ENCODE measurements at places on chromosomes 1 and 21.

DNA sequence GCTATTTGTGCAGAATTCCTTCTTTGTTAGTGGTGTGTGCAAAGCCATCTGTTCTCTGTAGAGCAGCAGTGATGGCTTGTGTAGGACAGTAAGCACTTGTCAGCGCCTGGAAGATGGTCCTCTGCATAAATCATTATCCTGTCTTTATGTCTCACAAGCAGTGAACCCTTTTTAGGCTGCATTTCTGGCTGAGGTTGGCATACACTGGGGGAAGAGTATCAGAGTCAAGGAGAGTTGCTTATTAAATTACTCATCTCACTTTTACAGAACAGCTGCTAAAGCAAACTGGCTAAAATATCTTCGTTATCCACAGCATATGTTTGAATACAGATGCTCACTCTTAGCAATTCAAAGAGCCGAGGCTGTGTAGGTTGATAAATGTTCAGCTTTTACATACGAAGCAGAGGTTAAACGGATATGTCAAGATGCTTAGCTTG is 54.6 kb upstream of the NCAM2 start:
- no peak for DNase-seq

DNA sequence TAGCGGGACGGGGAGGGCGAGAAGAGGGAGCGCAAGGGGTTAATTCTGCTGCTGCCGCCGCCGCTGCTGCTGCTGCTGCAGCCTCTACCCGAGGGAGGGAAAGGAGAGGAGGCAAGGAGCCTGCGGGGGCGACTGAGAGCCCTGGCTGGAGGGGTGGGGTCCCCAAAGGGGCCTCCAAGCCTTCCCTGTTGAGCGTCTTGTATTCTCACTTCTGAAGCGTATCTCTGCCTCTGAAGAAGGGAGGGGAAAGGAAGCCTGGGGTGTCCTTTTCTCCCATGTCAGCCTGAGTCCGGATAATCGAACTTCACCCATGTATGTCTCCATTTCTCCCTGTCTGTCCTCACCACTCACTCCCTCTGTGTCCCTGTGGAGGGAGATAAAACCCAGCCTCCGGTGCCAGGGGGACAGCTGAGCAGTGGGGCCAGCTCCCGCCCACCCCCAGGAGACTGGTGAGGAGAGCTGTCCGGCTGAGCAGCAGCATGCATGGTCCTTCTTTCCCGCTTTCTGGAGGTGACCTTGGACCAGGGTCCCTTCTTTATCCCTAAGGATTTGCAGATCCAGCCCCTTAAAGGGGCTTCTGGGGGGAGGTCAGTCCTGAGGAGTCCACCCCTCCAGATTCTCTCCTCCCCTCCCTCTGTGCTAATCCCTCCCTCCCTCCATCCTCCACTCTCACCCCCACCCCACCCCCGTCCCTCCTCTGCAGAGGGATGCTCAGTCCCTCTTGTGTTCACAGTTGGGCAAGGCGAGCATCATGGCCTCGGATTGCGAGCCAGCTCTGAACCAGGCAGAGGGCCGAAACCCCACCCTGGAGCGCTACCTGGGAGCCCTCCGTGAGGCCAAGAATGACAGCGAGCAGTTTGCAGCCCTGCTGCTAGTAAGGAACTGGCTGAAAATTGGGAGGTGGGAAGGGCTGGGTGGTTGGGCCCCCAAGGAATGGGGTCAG is 1.0 kb downstream of the NCDN start:
- no peak for DNase-seq

DNA sequence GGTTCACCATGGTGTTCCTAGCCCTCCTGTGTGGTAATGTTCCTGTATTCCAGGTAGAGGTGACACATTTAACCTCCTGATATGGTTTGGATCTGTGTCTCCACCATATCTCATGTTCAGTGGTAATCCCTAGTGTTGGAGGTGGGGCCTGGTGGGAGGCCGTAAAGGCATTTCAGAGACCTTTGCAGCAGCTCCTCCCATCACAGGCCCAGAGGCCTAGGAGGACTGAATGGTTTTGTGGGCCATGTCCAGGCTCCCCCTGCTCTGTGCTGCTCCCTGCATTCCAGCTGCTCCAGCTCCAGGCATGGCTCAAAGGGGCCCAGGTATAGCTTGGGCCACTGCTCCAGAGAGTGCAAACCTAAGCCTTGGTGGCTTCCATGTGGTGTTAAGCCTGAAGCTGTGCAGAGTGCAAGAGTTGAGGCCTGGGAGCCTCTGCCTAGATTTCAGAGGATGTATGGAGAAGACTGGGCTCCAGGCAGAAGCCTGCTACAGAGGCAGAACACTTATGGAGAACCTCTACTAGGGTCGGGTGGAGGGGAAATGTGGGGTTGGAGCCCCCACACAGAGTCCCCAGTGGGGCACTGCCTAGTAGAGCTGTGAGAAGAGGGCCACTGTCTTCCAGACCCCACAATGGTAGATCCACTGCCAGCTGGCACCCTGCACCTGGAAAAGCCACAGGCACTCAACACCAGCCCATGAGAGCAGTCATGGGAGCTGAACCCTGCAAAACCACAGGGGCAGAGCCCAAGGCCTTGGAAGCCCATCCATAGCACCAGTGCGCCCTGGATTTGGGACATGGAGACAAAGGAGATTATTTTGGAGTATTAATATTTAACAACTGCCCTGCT is 10.0 kb downstream of the SELENBP1 start:
- no peak for DNase-seq

DNA sequence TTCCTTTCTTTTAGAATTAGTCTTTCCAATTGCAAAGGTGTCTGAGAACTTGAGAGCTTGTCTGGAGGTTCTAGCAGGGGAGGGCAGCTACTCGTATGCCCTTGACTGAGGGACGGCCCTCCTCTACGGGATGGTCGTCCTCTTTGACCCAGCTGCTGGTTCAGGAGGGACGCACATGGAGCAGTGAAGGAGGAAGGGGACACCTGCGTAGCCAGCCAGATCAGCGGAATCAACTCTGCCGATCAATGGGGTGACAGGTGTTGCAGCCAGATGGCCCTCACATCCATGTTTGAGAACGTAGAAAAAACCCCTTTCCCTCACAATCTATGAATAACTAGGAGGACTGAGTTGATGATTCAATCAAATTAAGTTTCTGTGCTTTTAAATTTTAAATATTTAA is 15.7 kb upstream of the A3GALT2 start:
- no peak for DNase-seq

- no peak for DNase-seq
Measured at GRCh38 chr21:42423685-42424084, 20.0 kb downstream of the UBASH3A start.

- DNase-seq, result no peak
Measured at GRCh38 chr1:35191429-35192055, 1.4 kb downstream of the SFPQ start.

DNA sequence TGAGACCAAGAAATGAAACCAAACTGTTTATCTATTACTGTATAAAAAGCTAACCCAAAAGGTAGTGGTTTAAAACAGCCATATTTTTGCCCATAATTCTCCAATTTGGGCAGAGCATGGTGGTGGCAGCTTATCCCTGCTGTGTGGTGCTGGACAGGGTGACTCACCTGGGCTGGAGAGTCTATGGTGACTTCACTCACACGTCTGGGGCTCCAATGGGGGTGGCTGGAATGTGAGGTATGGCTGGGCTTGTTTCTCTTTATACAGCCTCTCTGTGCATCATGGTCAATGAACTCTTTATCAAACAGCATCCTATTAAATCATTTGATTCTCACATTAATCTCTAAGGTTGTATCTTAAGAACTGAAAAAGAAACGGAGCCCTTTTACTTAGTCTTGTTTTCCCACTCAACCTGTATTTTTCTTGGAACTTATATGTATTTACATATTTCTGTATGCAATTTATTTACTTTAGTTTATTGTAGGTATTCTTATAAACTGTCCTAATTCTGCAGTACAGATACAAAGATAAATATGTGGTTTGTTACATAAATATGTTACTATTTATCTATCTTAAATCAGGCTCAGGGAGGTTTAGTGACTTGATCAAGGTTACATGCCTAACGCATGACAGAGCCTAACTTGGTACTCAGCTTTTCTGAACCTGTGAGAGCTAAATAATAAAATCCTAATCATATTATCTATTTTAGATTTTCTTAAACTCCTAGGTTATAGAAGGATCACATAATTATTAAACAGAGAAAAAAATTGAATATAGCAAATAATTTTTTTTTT is 37.5 kb upstream of the WLS start:
- no peak for DNase-seq

- peak; percentile 55 for DNase-seq
Measured at GRCh38 chr21:14120091-14120734, 90.5 kb downstream of the LIPI start.

GRCh38 chr1:147912553-147912952 is 10.0 kb downstream of the GJA8 start:
- no peak for DNase-seq

GRCh38 chr1:89863165-89863830 is 42.5 kb downstream of the LRRC8D start:
- DNase-seq, result no peak

DNA sequence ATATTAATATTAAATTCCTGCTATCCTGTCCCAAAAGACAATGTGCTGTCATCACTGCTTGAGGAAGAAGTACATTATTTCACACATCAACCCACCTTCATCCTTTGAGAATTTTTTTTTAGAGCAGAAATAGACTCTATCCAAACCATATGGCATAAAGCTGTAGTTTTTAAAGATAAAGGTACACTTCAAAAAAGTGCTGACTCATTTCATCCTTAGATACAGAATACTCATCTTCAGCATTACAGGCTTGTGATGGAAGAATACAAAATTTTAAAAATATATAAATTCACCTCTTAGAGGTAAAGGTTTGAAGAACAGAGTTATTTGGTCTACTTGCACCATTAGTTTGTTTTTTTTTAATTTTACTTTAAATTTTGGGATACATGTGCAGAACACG is 126.7 kb upstream of the ERG start:
- DNase-seq, result no peak

GRCh38 chr1:168520052-168520751 is 23.6 kb downstream of the XCL2 start:
- no peak for DNase-seq

- no peak for DNase-seq
Measured at GRCh38 chr21:8991088-8991907, 1530.1 kb upstream of the TPTE start.

DNA sequence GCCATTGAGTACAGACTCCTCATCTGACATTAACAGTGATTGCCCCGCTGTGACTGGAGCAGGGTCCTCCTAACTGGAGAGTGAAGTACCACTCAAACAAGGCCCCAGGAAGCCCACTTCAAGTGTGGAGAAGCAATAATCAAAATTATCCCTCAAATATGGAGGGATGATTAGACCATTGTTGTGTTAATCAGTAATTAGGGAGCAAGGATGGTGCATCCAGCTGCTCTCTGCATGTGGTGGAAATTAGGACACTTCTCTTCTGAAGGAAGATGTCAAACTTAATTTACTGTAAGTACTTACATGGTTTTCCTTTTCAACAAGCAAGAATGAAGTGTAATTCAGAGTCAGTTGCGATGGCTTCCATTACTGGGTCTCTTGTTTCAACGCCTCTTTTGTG is 3.4 kb upstream of the ZP4 start:
- no peak for DNase-seq

GRCh38 chr1:11729498-11730428 is 6.2 kb upstream of the AGTRAP start:
- peak; percentile 24 for DNase-seq

DNA sequence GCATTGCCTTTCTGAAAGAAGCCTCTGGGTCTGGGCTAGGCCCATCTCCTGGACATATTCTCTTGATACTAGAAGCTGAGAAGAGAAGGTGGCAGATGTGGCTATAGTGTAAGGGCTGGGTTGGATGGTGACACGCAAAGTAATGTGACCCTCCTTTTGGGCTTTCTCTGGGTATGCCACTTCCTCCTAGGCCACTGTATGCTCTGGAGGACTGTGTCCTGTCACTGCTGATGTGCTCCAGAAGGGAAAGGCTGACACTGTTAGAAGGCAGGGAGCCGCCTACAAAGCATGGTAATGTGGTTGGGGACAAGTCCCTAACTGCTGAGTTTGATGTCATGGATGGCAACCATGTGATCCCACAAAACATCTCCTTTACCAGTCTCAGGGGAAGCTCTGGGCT is 112.1 kb downstream of the BCAR3 start:
- DNase-seq, result peak; percentile 81

GRCh38 chr1:78779831-78780230 is 130.2 kb downstream of the IFI44 start:
- DNase-seq, result no peak

DNA sequence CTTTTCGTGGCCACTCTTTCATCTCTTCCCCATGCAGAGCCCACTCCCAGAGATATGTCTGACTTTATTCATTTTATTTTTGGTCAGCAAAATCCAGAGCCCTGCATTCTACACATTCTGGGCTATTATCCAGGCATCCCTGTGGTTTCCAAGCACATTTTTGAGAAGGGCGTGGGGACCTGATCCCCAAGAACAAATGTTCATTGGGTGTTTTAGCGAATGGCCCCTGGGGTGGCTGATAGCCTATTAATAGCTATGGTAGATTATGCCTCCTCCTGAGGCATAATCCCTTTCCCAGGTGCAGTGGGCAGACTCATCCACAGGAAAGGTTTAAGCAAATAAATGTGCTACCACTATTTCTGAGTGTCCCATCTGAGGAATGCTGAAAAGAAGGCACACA is 511.8 kb upstream of the USP24 start:
- DNase-seq, result no peak

DNA sequence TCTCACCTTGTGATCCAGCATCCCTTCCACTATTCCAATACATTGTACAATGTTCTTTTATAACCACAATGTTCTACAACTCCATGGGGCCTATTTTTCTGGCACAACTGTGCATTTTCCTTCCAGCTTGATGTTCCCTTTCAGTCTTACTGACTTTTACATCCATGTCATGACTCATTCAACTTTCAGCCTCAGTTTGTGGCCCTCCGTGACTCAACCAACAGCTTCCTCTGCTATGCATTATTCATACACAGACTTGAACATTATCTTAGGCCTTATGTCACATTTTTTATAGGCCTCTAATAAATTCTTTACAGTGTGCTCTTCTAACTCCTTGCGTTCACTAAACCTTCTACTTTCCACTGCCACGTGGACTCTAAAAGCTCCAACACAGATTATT is 119.4 kb upstream of the PRMT6 start:
- no peak for DNase-seq

DNA sequence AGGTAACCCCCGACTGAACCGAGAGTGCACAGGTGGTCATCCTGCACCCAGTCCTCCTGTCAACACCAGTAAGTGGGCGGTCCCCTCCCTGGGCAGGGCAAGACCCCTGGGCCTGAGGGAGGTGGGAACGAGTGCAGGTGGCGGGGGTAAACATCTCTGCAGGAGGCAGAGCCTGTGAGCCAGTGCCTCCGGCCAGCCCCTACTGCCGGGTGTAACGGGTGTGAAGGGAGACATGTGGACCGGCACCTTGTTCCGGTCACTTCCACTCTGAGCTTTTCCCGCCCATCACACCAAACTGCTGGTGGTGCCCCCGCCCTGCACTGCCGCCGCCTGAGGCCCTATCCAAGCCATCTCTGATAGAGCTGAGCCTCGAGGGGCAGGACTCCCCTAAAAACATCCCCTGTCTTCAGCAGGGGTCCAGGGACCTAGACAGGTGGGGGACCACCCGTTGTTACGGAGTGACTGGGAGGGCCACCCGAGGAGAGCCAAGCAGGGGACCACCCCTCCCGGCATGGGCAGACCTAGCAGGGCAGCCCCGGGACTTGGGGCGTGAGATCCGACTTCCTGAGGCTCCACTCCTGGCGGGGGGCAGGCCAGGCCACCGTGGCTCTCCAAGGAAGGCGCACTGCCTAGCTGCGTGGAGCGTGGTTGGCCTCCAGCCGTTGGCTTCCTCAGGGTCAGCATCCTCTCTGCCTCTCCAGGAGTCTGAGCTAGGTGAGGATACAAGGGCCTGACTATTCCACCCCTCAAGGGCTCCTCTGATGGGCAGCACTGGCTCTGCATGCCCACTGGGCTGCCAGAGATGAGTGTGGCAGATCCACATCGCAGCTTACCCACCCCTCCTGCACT is 43.8 kb upstream of the LBR start:
- no peak for DNase-seq

GRCh38 chr1:11299225-11299574 is 26.2 kb downstream of the UBIAD1 start:
- no peak for DNase-seq
